ENCODE measurements at places on chromosomes 12 and 14. TPM values are rescaled to one million over a fixed set of nuclear protein-coding genes. Genes with fewer than 3 reads are reported as not detected.

GOLGA3 gene
- polyA plus RNA-seq, result 38.0 TPM

OR4K5 gene
- not detected for polyA plus RNA-seq

NRL gene
- polyA plus RNA-seq, result 1.2 TPM

RILPL2 gene
- polyA plus RNA-seq, result 1.6 TPM

HOXC12 gene
- not detected for polyA plus RNA-seq

LAG3 gene
- polyA plus RNA-seq, result 0.60 TPM

OTUB2 gene
- polyA plus RNA-seq, result 0.60 TPM

TSHR gene
- 0.60 TPM for polyA plus RNA-seq

RCOR1 gene
- polyA plus RNA-seq, result 12.5 TPM

TAS2R50 gene
- 0.28 TPM for polyA plus RNA-seq

PLEKHD1 gene
- not detected for polyA plus RNA-seq

PHC1 gene
- polyA plus RNA-seq, result 2.1 TPM

SDR9C7 gene
- polyA plus RNA-seq, result not detected

POU6F1 gene
- polyA plus RNA-seq, result 1.6 TPM

CLEC1B gene
- not detected for polyA plus RNA-seq

AP5M1 gene
- polyA plus RNA-seq, result 24.0 TPM

EXOC3L4 gene
- 6.0 TPM for polyA plus RNA-seq

MYF5 gene
- polyA plus RNA-seq, result not detected

KRT6C gene
- not detected for polyA plus RNA-seq

COL2A1 gene
- 0.60 TPM for polyA plus RNA-seq

RBP5 gene
- polyA plus RNA-seq, result 4.2 TPM

ACSS3 gene
- polyA plus RNA-seq, result 0.46 TPM

C12orf75 gene
- polyA plus RNA-seq, result 310 TPM

CLEC2A gene
- not detected for polyA plus RNA-seq

INSM2 gene
- 0.03 TPM for polyA plus RNA-seq

MYH7 gene
- 0.28 TPM for polyA plus RNA-seq

TBX3 gene
- 2.4 TPM for polyA plus RNA-seq

SYNDIG1L gene
- not detected for polyA plus RNA-seq

NGB gene
- polyA plus RNA-seq, result not detected

C12orf50 gene
- polyA plus RNA-seq, result not detected

KLHL33 gene
- 0.23 TPM for polyA plus RNA-seq

ADCY4 gene
- polyA plus RNA-seq, result 16.5 TPM

RNF34 gene
- polyA plus RNA-seq, result 34.3 TPM

CD4 gene
- 29.7 TPM for polyA plus RNA-seq

All from sigmoid colon (tissue), 7 donors.